ENCODE measurements at places on chromosomes 12 and 14.

GRCh38 chr12:65608319-65608916 lies 215.9 kb upstream of the HMGA2 start:
- DNase-seq, result no peak

DNA sequence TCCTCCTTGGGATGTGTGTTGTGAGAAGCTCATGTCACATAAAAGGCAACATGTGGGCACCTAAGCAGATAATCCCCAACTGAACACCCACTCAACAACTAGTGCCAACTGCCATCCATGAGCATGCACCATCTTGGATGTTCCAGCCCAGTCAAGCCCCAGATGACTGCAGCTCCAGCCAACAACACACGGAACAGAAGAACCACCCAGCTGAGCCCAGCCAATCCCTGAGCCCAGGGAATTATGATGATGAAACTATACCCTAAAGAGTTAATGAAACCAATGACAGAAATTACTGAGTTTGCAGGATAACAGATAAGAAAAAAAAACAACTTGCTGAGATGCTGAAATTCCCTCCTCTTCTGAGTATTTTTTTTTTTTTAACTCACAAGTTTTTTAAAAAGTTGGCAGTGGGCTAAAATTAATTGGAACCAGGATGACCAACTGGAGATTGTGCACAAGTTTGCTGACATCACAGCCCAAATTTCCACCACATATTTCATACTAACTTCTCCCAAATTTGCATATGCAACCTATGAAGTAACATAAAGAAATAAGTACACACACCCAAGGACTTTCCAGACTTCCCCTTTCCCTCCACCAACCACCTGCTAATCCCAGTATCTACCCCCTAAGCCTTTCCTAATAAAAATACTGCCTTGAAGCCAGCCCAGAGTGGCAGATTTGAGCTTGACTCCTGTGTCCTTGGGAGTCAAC lies 124.5 kb downstream of the KSR2 start:
- no peak for DNase-seq

DNA sequence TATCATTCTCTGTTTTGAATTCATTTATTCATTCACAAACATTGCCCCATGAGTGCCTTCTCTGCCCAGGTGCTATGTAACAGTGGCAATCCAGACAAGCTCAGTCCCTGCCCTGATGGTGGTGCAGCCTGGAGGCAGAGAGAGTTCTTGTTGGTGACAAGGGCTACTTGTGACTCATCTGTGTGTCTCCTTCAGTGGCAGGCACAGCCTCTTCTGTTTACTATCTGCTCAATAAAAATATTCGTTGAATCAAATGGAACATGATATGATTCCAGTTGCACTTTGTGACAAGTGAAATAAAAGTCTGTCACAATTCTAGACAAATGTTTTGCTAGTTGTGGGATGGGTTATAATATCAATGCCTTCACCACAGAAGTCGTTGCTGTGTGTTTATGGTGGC lies 20.6 kb upstream of the CPM start:
- DNase-seq, result no peak

DNA sequence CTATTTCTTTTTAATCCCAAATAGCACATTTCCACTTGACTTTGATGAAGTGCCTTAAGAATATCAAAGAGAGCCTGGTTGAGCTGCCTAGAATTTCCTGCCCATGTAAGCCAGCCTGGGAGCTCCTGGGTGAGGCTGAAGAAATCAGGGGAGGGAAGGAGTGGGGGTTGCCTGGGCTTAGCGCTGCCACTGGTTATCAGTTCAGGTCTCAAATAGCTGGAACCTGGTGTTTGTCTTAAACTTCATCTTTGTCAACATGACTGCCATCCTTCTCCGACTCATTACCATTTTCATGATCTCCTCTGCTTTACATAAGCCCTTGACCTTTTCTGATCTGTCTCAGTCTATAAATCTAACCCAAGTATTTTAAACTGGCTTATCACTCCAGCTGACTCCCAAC lies 151.5 kb downstream of the TTC8 start:
- DNase-seq, result no peak

GRCh38 chr14:34460841-34461240 lies 1.2 kb downstream of the SPTSSA start:
- no peak for DNase-seq

- DNase-seq, result no peak
These were observed 73.9 kb upstream of the IFNG-AS1 start for GRCh38 chr12:67915335-67915851.

DNA sequence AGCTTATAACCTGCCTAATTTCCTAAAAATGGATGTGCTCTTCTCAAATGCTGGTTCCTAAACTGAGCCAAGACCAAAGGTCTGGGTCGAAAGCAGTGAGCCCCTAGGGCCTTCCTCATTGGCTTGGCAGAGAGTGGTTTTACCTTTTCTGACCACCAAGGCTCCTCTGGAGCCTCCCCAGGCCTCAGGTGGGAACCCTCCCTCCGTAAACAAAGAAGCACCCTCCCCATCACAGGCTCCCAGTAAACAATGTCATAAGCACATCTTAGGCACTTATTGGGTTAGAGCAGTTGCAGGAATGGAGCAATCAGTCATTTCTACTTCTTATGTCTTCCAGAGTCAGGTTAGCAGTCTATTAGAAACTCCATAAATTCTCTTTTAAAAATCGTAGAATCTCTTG lies 6.0 kb downstream of the CHPT1 start:
- DNase-seq, result no peak

DNA sequence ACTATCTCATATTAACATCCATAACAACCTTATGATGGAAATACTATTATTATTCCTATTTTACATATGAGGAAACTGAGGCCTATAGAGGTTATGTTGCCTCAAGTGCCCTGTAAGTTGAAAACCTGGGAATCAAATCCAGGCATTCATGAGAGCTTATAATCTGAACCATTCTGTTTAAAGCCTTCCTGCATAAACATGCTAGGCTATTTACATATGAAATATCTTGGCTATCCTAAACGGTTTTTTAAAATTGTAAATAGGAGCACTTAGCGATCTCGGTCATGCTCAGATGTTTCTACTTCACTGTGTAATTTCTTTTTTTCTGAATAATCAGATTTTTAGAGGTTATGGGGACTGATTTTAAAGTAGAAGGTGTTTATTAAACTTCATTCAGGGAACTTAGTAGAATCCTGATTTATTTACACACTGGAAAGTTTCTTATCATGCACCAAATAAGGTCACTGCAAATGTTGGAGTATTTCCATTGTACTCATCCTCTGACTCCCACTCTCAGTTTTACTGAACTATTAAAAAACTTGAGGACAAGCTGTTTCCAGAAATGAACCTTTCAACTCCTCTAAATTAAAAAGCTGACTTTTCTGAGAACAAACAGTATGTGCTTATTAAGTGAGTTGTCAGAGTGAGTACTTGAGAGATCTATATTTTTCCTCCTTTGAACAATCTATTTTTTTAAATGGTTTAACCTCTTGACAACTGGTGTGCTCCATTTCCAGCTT lies 141.7 kb downstream of the PIK3C2G start:
- DNase-seq, result no peak

DNA sequence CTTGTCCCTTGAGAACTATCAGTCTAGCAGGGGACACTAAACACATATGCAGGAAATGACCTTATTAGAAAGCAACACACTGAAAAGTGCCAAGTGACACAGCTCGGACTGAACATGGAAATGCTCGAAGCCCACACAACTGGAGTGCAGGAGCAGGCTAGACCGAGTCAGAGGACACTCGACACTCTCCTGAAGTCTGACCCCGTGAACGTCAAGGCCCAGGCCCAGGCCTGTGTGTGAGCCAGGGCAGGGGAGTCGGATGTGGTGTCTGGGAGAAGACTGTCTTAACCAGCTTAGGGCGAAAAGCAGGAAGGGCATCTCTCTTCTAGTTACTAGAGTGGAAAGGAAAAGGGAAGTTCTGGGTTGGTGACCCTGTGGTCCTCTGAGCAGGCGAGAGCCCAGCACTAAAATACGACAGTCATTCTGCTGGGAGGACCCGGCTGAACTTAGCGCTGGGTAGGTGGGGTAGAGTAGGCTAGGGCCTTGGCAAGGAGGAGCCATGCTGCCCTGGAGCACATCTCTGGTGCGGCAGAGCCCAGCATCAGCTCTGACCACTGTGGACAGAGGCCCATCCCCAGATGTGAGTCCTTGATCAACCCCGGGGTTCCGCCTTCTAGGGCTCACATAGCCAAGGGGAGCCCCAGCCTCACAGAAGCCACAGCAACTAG lies 93.0 kb downstream of the NTF3 start:
- DNase-seq, result no peak

GRCh38 chr12:12685305-12685704 lies 10.7 kb downstream of the GPR19 start:
- no peak for DNase-seq

- no peak for DNase-seq
These were observed 31.7 kb upstream of the MMP19 start for GRCh38 chr12:55874443-55874842.

DNA sequence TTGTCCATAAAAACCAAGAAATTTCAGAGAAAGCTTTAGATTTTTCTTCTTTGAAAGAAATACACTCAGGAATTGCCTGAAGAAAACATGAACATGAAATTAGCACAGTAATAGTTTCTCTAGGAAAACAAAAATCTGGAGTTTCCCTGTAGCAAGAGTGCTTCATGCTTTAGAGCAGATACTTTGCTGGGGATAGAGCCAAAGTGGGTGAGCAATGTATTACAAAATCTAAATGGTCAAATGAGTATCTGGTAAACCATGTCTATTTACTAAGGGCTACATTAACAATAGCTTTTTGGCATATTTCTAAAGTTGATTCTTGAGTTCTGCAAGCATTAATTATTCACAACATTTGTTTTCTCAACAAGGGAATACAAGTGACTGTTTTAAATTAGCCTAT lies 26.2 kb downstream of the AVPR1A start:
- DNase-seq, result no peak

DNA sequence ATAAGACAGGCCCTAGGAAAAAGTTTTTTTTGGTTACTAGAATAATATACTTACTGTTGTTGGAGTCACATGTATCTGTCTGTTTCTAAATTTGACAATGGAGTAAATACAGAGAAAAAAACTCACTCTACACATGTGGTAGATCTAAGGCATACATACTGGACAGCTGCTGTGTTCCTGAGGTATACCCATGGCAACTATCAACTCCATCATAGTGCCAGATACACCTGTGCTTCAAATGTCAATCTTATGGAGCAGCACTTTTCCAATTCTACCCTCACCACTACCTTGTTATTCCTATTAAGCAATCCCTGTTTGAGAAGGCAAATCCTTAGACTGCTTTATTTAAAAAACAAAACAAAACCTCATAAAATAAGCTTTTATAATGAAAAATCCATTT lies 3.3 kb downstream of the ZCRB1 start:
- no peak for DNase-seq

- no peak for DNase-seq
These were observed 834 bp downstream of the ARHGEF25 start for GRCh38 chr12:57611827-57612710.

DNA sequence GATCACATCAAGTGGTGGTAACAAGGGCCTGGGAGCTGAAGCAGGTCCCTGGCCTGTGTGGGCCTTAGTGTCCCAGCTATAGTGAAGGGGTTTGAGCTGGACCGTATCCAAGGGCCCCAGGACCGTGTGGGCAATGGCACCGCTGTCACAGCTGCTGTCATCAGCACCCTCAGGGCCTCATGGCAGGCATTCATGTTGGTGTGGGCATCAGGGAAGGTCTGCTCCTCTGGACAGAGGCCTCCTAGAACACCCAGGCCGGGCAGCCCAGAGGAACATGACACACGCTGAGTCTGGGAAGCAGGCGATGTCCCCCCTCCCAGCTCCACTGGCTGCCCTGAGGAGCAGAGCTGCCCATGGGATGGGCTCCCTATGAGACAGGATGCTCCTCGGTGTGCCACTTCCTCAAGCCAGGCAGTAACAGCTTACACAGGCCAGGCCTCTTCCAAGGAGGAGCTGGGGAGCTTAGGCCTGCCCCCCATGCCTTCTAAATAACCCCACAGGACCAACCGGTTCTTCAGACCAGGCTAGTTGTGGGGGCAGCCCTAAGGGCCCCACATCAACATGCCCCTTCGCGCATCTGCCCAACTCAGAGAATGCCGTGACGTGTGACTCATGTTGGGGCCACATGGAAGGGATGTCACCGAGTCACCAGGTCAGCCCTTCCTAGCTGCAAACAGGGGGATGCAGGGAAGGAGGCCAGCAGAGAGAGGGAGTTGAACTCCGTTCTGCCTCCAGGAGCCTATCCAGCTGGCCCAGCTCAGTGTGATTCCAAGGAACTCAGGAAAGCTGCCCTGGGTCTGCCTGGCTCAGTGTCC lies 80.4 kb downstream of the PITPNM2 start:
- DNase-seq, result no peak

DNA sequence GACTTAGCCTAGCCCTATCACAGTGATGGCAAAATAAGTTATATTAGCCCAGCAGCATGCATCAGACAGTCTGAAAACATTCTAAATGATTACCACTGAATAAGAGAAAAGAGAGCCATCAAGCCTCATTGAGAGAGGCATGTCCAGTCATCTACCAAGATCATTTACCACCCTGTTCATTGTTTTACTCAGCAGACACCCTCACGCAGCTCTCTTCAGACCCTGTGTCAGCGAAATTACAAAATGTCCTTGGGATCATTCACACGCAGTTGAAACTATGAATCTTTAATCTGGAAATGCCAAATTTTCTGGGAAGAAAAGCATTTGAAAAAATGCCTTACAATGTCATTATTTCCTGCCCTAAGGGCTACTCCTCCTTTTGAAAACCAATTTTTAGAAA lies 89.5 kb downstream of the PTPRO start:
- no peak for DNase-seq

GRCh38 chr12:102171951-102172350 lies 25.7 kb downstream of the PMCH start:
- no peak for DNase-seq

- DNase-seq, result peak; percentile 76
These were observed 69.4 kb downstream of the ATXN2 start for GRCh38 chr12:111529424-111530368.

DNA sequence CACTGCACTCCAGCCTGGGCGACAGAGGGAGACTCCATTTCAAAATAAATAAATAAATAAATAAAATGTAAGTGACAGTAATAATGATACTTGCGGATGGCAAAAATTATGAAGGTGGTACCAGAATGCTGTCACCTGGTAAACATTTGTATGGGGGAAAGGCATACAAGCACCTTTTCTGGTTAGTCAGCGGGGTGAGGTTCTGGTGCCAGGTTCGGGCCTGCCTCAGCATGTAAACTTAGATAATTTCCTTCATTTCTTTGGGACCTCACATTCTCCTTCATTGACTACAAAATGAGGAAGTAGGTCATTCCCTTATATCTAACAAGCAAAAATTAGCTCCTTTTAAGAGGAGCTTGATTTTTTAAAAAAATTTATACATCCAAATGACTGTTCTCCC lies 10.8 kb downstream of the VTI1B start:
- no peak for DNase-seq

DNA sequence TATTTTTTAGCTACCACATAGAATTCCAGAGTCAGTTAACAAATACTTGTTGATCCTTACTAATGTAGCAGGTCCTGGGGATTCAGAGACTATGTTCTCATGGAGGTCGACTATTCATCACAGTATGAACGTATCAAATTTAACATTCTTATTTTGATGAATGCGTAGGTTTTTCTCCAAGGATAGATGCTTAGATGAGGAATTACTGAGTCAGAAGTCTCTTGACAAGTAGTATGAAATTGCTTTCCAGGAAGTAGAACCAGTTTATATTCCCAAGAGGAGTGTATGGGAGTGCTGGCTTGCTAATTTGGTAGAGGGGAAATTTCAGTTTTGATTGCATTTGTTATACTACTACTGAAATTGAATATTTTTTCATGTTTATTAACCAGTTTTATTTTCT lies 42.8 kb upstream of the CRADD start:
- no peak for DNase-seq

GRCh38 chr14:65432361-65432948 lies 19.9 kb downstream of the FUT8 start:
- DNase-seq, result no peak
